ENCODE measurements at places on chromosomes 7 and 10. TPM values are rescaled to one million over a fixed set of nuclear protein-coding genes. Genes with fewer than 3 reads are reported as not detected.

Gene NPC1L1
- total RNA-seq, result not detected

Gene PKD1L1
- under 0.01 TPM for total RNA-seq

Gene DNAJB9
- total RNA-seq, result 31.7 TPM

Gene C7orf57
- total RNA-seq, result not detected

Gene STEAP4
- not detected for total RNA-seq

Gene TEX47
- not detected for total RNA-seq

Gene URGCP
- 25.5 TPM for total RNA-seq

Gene HOXA9
- total RNA-seq, result 0.28 TPM

Gene GFRA1
- total RNA-seq, result 8.6 TPM

Gene CFAP58
- total RNA-seq, result 0.83 TPM

Gene CDC14C
- total RNA-seq, result under 0.01 TPM

Gene MSS51
- 1.1 TPM for total RNA-seq

Gene IRF5
- 0.18 TPM for total RNA-seq

Gene TMEM236
- not detected for total RNA-seq

Gene TUBAL3
- total RNA-seq, result not detected

Gene PTPN20
- total RNA-seq, result not detected

Gene DYNC1I1
- total RNA-seq, result not detected

Gene ZPBP
- not detected for total RNA-seq

Gene CHAT
- total RNA-seq, result not detected

Gene ZNF488
- under 0.01 TPM for total RNA-seq

Gene PNLIPRP3
- not detected for total RNA-seq

Gene NPY
- total RNA-seq, result not detected

Gene FRAT1
- total RNA-seq, result 0.83 TPM

Gene MGAM2
- total RNA-seq, result not detected

Gene NME8
- not detected for total RNA-seq

All from IMR-90 (cell line).